NCI-H1092 treated with DMSO at 0.1 percent for 48 hours (cell line): ENCODE measurements at places on chromosomes 4 and X.

DNA sequence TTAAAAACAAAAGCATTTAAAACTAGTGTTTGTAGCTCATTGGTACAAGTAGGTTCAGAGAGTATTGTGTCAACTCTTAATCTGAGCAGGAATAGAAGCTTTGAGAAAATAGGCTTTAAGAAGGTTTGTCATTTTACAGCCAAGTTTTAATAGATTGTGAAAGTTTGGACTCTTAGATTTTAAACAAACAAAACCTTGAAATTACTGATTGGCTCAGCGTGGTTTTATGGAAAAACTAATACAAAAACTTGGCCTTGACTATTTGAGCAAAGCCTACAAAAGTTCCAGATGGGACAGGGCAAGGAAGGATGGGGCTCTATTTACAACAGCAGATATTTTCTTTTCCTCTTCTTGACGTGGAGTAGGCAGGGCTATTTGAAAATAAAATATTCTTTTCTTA is 16.5 kb downstream of the ZFX start:
- DNase-seq = no peak

- no peak for DNase-seq
These were observed 83.6 kb downstream of the ANAPC10 start for GRCh38 chr4:145014365-145014764.

GRCh38 chr4:44368413-44369167 is 80.0 kb downstream of the KCTD8 start:
- DNase-seq = no peak

DNA sequence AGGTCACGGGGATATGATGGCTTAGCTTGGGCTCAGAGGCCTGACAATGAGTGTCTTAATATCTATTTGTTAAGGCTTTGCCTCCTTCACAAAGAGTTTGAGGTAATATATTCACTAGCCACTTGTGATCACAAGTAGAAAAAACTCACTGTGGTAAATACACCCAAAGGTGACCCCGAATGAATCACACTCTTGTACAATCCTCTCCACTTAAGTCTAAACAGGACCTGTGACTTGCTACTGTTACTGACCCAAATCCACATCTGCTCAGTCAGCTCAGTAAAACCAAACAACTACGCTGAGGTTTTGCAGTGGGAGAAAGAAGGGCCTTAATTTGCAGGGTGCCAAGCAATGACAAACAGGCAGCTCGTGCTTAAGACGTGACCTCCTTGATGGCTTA is 223.8 kb upstream of the MAGEC2 start:
- DNase-seq = no peak

DNA sequence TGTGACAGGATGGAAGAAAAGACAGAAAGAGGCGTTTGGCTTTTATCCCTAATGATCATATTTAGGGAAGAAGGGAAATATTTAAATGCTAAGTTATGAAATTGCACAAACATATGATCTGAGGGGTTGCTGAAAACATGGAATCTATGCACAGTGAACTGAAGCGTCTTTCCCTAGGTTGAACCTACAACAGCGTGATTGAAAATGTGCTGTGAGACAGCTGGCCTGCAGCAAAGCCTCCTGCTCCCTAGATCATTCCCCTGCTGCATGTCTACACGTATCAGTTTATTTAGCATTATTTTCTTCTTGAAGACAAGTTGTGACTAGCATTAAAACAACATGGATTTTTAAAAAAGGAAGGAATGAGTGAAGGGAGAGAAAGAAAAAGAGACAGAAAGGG is 272.5 kb upstream of the TRAM1L1 start:
- DNase-seq = no peak

- DNase-seq = no peak
These were observed 18.0 kb downstream of the DDX3X start for GRCh38 chrX:41351923-41352322.
